ENCODE measurements at places on chromosomes 3 and 15.

- DNase-seq, result no peak
Measured at GRCh38 chr15:78603467-78603866, 17.3 kb downstream of the CHRNA3 start.

DNA sequence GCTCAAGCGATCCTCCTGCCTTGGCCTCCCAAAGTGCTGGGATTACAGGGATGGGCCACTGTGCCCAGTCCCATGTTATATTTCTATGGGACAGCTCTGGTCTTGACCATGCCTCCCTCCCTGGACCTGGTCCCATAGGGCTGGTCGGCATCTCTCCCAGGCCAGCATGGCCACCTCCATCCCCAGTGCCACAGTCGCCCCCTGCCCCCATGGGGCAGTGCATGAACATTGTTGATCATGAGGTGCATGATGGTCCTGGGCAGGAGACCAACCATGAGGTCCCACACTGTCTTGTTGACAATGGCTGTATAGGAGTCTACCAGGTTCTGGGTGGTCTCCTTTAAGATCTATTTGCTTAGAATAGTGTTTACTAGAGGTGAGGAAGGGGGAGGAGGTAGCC is 6.5 kb downstream of the RPS17 start:
- no peak for DNase-seq

DNA sequence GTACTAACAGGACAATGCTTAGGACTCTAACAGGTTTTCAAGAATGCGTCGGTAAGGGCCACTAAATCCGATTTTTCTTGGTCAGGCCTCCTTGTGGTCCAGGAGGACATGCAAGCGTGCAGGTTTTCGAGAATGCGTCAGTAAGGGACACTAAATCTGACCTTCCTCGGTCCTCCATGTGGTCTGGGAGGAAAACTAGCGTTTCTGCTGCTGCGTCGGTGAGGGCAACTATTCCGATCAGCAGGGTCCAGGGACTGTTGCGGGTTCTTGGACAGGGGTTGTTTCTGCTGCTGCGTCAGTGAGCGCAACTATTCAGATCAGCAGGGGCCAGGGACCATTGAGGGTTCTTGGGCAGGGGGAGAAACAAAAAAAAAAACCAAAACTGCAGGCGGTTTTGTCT is 7.8 kb upstream of the UBP1 start:
- DNase-seq, result no peak

DNA sequence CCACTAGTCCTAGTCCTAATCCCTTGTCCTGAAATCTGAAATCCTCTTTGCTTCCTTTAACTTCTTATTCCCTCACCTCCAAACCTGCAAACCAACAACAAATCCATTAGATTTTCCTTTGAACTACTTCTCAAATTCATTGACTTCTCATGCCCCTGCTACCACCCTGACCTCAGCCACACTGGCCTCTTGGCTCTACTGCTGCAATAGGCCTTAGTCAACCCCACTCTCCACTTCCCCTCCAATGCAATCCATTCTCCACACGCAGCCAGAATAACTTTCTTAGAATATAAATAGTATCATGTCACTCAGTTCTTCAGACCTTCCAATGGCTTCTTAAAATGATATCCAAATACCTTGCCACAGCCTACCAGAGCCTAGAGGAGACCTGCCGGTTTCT is 131.1 kb upstream of the GADL1 start:
- DNase-seq, result no peak

- DNase-seq, result no peak
Measured at GRCh38 chr15:45572617-45573016, 14.6 kb upstream of the BLOC1S6 start.

- DNase-seq, result peak; percentile 34
Measured at GRCh38 chr3:188060840-188061544, 93.0 kb upstream of the LPP start.

DNA sequence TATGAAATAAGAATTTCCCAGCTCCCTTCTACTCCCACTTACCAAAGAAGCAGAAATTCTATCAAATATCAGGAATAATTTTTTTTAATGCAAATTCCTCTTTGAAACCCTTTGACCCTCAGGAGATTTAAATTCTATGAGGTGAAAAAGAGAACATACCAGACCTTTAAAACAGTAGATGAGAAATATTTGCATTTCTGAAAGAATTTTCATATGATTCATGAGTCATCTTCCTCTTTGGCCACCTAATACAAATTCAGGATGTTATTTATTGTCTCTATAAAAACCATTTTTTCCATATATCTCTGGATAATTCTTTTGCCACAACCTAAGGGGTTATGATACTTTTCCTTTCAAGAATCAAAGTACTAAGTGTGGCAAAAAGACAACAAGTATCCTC is 67.3 kb upstream of the ST3GAL6 start:
- DNase-seq, result no peak

- no peak for DNase-seq
Measured at GRCh38 chr3:8872261-8872660, 91.0 kb downstream of the RAD18 start.

GRCh38 chr3:184066211-184066610 is 13.4 kb downstream of the HTR3C start:
- no peak for DNase-seq

GRCh38 chr3:53169045-53169831 is 8.2 kb downstream of the PRKCD start:
- DNase-seq, result peak; percentile 59

- DNase-seq, result no peak
Measured at GRCh38 chr3:56611364-56611763, 54.4 kb downstream of the CCDC66 start.

GRCh38 chr3:9795207-9795606 is 2.3 kb downstream of the ARPC4 start:
- no peak for DNase-seq

DNA sequence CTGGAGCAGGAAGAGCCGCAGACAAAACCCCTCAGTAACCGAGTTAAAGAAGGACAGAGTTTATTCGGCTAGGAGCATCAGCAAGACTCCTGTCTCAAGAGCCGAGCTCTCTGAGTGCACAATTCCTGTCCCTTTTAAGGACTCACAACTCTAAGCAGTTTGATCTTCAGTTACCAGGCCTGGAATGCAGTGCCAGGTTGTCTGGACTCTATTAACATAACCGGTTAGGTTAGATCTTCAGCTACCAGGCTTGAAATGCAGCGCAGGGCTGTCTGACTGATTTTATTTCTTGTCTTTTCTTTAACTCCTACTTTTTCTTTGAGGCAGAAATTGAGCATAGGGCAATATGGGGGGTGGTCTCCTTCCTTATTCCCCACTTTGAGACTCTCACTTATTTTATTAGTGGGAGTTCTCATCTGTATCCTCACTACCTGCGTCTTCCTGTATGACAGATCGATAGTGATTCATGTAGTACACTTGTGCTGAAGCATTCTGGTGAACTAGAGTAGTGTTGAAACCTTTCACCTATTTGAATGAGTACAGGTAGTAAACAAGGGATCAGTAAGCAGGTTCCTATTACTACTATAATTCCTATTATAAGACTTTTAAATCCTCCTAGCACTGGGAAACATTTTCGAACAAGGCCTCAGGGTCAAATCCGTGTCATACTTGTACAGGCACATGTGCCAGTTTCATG is 325.0 kb downstream of the CGGBP1 start:
- DNase-seq, result peak; percentile 74

- DNase-seq, result no peak
Measured at GRCh38 chr3:104873331-104873730, 493.4 kb upstream of the ALCAM start.

GRCh38 chr15:97406841-97407240 is 553.7 kb upstream of the ARRDC4 start:
- no peak for DNase-seq

GRCh38 chr3:187958432-187959003 is 195.4 kb upstream of the LPP start:
- no peak for DNase-seq

DNA sequence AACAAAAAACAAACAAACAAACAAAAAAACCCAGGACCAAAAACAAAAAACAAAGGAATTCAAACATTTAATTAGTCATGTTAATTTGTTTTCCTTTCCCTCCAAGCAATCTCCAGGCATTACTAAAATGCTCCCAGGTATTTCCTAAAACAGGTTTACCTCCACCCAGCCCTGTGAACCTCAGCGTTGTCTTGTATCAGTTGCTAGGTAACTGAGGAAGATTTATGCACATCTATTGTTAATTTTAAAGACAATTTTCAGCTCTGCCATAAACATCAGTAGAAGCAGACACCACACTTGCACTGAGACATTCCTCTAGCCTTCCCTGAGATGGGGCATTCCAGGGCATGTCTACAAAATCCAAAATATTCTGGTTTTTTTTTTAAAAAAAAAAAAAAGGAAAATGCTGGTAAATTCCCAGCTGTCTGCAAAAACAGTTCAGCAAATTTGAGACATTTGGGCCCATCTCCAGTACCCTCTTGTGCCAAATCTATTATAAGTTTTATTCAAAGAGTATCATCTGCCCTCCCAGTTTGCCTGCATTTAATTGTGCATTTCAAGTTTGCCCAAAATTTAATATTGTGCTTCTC is 227.6 kb downstream of the ADAMTS9 start:
- DNase-seq, result no peak

GRCh38 chr3:48503401-48504050 is 448 bp downstream of the SHISA5 start:
- DNase-seq, result no peak

DNA sequence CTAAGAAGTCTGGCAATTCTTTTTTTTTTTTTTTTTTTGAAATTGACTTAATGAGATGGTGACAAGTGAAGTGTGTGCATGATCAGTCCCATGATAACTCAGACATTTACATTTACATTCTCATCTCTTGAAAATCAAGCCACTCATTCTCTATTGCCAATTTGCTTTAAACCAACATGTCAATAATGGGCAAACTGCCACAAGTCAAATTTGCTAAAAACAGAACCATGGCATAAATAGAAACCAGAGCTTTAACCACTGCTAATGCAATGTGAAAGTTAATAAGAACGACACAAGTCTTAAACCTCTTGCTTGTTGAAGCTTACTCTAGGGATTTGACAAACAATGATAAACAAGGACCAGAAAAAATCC is 12.0 kb upstream of the COL8A1 start:
- no peak for DNase-seq

- DNase-seq, result no peak
Measured at GRCh38 chr15:44101286-44101685, 93.8 kb downstream of the FRMD5 start.

GRCh38 chr15:69414701-69415167 is 585 bp downstream of the KIF23 start:
- no peak for DNase-seq

- DNase-seq, result no peak
Measured at GRCh38 chr15:40327457-40327856, 4.0 kb downstream of the INAFM2 start.

DNA sequence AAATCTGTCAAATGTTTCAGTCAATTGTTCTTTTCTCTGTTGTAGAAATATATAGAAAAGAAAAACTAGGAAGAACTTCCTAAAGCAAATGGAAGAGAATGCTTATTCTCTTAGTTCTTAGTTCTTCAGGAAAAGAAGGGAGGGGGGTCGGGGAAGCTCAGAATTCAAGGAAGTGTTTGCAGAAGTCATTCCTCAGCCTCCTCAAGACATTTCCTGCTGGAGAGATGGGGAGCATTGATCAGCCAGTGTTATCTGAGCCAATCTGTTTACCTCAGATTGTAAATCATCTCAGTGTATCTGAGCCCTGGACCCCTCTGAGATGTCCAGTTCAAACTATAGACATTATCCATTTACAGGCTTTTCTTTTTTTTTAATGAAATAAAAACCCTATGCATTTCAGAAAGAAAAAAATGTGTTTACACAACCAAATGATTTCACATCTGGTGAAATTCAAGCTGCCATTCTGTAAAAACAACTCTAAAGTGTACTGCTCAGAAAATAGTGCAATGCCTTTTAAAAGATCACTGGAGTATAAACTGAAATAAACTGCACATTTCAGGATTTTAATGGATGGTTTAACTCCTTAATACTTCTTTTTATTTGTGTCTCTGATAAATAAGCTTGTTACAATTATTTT is 460.7 kb downstream of the ROBO1 start:
- DNase-seq, result no peak

GRCh38 chr3:196634224-196634623 is 5.3 kb upstream of the NRROS start:
- DNase-seq, result no peak

- no peak for DNase-seq
Measured at GRCh38 chr3:130386604-130387263, 41.3 kb downstream of the COL6A5 start.

- DNase-seq, result no peak
Measured at GRCh38 chr3:158395421-158395820, 175.6 kb upstream of the MLF1 start.

DNA sequence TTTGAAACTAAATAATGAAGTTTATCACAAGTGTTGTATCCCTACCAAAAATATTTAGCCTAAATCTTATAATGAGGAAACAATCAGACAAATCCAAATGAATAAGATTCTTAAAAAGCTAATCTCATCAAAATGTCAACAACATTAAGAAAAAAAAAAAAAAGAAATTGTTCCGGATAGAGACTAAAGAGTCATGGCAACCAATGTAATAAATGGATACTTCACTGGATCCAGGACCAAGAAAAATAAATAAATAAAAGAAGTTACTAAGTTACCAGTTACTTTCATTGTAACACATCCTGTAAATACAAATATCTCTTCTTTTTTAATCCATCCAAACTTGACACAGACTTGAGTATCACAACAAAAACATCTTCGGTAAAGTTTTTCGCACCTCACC is 607 bp downstream of the MRPL47 start:
- no peak for DNase-seq

DNA sequence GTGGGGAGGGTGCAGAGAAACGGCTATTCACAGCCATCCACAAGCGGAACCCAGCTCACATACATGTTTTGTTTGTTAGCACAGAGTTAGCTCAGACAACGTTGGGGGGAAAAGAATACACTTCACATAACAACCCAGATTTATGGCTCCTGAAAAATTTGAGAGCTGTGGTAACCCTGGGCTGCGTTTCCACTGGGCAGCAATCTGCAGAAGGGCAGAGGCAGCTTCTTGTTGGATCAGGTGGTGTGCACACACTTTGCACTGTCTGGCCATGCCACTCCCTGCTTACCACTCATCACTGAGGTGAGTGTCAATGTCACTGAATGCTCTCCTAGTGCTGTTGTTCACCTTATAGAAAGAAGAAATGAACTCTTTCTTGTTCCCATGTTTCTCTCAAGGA is 299.8 kb upstream of the SOX14 start:
- peak; percentile 0 for DNase-seq

DNA sequence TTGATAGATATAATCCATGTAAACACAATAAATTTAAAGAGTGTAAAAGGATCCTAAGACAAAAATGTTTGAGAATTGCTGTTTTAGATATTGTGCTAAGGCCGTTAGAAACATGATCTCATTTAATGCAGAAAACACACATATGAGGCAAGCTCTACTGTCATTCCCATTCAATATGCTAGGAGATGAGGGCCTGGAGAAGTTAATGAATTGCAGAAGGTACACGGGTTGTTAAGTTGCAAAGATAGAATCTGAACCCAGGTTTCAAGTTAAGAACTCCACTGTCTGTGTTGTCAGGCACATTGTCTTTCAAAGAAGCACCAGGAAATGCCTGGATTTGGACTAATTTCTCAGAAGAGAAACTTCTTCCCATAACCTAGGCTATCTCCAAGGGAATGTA is 65.1 kb upstream of the SAMMSON start:
- DNase-seq, result no peak

- no peak for DNase-seq
Measured at GRCh38 chr3:7788881-7789280, 712.7 kb upstream of the LMCD1 start.

- DNase-seq, result no peak
Measured at GRCh38 chr3:37824090-37824953, 37.4 kb upstream of the CTDSPL start.

- DNase-seq, result no peak
Measured at GRCh38 chr15:68298882-68299381, 21.4 kb downstream of the FEM1B start.

Data from NCI-H510A treated with DMSO at 0.1 percent for 48 hours (cell line).